Stimulated activated CD4-positive, alpha-beta T cell treated with anti-CD3 and anti-CD28 coated beads, Interleukin-12 subunit alpha, Interleukin-12 subunit beta, amount 100 ng/mL, for 24 hours (primary cell): ENCODE measurements at places on chromosomes 2 and 18.

- DNase-seq, result no peak
Observed at GRCh38 chr2:95058466-95058988, 33.0 kb downstream of the MAL start.

DNA sequence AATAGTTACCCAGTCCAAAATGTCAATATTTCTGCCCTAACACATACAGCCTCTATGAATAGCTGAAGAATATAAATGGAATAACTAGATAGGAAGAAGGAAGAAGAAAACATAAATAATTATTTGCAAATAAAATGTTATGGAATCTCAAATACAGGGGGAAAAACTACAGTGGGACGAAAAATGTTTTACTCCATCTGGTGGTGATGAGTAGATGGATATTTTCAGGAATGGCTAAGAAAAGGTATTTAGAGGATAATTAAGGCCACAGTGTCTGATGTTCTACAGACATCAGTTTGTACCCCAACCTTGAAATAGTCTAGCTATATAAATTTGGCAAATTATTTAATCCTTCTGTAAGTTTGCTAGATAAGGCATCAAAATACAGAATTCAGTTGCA, 178.1 kb upstream of the FSHR start:
- DNase-seq, result no peak

DNA sequence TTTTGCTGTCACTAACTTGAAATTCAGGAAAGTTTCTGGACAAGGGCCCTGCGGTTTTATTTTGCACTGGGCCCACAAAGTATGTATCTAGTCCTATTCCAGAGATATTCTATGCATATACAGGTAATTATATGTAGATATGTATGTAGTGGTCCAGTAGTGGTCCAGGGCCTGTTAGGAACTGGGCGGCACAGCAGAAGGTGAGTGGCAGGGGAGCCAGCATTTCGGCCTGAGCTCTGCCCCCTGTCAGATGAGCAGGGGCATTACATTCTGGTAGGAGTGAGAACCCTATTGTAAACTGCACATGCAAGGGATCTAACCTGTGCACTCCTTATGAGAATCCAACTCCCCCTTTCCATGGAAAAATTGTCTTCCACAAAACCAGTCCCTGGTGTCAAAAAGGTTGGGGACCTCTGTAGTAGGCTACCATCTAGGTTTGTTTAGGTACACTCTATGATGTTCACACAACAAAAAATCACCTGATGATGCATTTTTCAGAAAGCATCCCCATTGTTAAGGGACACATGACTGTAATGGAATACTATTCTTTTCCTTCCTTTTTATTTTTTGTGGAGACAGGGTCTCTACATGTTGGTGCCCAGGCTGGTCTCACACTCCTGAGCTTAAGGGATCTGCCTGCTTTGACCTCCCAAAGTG, 2.8 kb upstream of the PPP4R3B start:
- no peak for DNase-seq

- peak; percentile 72 for DNase-seq
Observed at GRCh38 chr2:231786177-231786916, at the start of gene COPS7B. TSS of gene COPS7B (plus strand) at chr2:231786445. CDS start at chr2:231788571, 2,126 bp downstream.

- DNase-seq, result no peak
Observed at GRCh38 chr2:106012001-106012590, 182.0 kb downstream of the UXS1 start.

DNA sequence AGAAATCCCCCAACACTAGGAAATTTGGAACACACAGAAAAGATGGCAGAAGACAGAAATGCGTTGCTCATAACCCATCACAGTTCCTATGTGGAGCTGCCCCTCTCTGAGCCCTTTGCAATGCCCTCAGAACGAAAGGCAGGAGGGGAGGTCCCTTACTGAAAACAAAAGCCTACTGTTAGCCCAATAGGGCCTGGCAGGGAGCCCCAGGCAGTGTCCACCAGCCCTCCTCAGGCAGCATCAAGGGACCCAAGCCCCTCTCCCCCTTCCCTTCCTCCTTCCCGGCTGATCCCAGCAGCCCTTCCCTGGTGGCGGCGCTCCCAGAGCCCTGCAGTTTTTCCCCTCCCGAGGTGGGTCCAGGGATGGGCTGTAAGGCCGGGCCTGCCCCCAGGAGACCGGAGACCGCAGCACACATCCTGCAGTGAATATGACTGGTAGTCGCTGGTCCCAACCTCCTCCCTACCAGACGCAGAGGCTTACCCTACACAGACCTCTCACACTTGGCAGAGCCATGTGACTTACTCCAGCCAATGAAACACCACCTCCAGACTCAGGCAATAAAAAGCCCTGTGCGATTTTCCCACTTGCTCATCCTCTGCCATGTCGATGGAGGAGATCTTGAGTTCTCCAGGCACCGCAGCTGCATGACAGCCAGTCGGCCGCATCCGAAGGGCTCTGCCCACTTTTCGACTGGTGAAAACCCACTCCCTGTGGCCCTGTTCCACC, 19.4 kb upstream of the DUSP2 start:
- no peak for DNase-seq

DNA sequence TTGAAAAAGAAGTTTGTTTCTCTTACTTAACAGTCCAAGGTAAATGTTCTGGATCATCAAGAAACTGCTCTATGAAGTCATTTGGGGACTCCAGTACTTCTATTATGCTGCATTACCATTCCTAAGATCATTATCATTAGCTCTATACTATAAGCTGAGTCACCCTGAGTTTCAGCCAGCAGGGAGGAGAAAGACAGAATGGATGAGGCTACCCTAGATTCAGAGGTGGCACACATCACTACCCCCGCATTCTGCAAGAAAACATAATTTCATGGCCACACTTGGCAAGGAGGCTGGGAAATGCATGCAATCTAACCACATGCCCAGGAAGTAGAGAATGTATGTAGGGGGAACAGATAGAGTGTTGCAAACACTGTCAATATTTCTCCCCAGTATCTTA, 16.6 kb upstream of the LNPK start:
- DNase-seq, result no peak

DNA sequence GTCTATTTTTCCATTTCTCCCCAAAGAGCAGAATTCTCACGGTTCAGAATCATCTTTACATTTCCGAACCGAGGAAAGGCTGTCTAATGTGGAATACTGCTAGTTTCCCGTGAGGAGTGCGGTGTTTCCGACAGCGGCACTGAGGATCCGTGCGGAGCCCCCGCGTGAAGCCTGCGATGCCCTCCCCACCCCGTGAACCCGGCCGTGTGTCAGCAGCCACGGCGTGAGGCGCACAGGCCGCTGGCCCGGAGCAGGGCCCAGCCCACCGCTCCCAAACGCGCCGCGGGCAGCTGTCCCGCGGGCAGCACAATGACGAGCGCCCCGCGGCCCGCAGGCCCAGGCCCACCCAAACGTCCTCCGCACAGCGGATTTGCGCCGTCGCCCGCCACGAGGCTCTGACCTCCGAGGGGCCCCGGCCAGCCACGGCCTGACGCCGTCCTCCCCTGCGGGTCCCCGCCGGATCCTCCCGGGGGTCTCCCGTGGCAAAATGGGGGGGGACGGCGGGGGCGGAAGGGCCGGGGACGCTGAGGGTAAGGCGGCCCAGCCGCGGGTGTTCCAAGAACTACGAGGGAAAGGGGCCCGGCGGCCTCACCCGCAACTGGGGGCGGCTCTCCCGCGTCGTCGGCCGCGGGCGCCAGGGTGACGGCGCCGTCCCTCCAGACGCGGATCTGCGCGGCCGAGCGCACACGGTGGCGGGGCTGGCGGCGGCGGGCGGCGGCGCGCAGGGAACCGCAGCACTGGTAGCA, 796 bp downstream of the SPIRE1 start:
- DNase-seq, result no peak

GRCh38 chr2:88603146-88603545, 24.1 kb downstream of the EIF2AK3 start:
- no peak for DNase-seq

DNA sequence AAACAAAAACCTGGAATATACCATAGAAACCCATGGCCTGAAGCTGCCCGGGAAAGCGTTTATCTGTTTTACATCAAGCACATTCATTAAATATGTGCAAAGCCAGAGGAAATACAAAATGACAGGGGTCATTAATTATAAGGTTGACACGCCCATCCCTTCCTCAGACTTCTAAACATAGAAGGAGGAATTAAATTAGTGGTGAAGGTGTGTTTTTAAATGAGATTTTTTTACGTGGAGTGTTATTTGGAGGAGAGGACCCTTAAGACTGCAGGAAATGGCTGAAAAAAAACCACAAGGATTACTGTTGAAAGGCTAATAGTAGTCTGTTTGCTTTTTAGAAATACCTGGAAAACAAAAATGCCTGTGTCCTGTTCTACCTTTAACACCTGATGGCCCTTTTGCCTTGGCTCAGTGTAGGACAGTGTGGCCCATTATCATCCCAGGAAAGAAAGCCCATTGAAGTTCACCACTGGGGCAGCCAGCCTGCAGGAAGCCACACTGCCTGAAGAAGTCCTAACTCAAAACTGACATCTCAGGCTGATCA, 123.2 kb downstream of the EPHA4 start:
- DNase-seq, result no peak

DNA sequence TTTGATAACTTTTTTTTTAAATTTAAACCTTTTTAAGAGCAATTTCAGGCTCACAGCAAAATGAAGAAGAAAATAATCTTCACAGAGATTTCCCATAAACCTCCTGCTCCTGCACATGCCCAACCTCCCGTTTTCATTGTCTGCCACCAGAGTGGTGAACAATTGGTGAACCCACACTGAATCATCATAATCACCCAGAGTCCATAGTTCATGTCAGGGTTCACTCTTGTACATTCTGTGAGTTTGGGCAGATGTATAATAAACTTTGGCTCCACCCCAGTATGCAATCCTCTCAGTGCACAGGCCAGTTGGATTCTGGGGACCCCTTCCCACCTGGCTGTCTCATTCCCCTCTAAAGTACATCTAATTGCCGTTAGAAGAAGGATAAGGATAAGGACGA, 24.4 kb downstream of the C18orf54 start:
- DNase-seq, result no peak

DNA sequence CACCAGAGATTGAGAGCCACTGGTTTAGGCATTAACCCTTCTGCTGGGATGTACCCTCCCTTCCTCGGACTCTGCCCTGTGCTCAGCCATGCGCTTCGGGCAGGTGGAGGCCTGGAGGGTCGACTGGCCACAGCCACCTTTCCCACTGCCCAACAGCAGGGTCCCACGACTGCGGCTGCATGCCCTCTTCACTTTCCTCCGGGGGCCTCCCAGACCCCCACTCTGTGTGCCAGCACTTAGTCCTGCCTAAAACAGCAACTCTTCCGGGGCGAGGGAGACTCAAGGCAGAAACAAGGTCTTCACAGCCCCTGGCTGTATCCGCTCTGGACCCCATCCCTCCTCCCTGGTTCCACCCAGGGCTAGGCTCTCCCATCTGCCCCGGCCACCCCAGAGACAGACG, 31.3 kb upstream of the BIN1 start:
- DNase-seq, result no peak

DNA sequence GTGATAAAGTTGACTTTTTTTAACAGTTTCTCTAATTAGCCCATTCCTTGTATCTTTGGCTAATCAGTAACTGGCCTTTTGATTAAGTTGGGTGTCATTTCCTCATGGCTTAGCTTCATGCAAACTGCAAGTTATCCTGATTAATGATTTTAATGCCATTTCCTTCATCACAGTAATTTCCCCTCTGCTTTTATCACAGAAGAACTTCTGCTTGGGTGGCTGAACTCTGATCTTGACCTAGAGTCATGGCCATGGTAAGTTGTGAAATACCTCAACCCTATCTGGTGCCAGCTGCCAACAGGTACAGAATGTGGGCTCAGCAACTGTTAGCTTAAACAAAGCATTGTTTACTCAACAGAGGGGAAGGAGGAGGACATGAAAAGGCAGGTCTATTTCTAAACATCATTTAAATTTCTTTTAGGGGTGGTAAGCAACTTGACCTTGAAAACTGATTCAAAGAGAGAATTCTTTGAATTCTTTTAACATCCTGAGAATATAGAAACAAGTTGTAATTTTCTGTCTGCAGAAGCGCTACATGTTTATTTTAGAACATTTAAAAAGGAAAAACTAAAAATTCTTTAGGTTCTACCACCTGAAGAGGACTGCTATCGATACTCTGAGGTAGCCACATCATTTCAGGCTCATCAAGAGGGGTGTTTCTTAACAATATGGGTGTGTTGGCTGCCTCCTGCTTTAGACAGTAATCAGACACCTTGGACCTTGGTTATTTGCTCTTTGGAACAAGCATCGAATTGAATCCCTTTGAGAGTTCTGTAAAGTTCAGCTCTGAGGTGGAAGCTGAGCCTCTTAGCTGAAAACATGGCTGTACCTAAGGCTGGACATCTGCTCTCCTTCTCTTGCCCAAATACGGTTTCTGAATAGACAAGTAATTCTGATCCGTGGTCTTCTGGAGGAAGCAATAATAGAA, 39.7 kb downstream of the ANXA4 start:
- no peak for DNase-seq

- no peak for DNase-seq
Observed at GRCh38 chr2:100655936-100656534, 93.2 kb downstream of the PDCL3 start.

GRCh38 chr2:227781841-227782240, 31.8 kb upstream of the CCL20 start:
- DNase-seq, result no peak

DNA sequence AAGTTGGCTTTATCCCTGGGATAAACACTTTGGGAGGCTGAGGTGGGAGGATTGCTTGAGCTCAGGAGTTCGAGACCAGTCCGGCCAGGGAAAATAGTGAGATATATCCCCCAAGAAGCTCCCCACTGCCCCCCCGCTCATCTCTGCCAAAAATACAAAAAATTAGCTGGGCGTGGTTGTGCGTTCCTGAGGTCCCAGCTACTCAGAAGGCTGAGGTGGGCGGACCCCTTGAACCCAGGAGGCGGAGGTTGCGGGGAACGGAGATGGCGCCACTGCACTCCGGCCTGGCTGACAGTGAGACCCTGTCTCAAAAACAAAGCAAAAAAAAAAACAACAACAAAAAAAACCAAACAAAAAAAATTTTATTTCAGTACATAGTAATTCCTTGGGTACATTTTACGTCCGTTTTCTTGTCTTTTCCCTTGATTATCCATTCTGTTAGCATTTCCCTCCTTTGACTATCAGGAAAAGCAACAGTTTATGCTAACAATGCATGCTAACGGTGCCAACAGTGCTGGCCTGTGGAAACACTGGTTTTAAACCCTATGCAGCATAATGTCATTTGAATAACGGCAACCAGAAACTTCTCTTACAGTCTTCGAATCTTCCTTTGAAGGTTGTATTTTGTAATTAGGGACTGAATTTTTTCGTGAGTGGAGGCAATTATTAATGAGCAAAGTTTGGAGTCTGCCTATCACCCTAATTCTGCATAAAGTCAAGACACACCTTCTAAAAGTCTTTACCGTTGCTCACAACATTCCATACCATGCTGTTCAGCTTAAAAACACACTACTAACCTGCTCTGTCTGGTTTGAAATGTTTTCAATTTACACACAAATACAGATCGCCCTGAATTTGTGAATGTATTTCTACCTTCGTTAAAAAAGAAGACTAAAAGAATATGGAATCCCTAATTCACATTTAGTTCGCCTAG, 721 bp upstream of the MIB1 start:
- no peak for DNase-seq
